ENCODE measurements at places on chromosomes 16 and 17.

- DNase-seq = no peak
These were observed 10.2 kb downstream of the CFAP20 start for GRCh38 chr16:58118801-58119508.

- no peak for DNase-seq
These were observed 15.8 kb upstream of the ZNF19 start for GRCh38 chr16:71504901-71505300.

- DNase-seq = no peak
These were observed 44.0 kb downstream of the NSRP1 start for GRCh38 chr17:30160419-30161172.

DNA sequence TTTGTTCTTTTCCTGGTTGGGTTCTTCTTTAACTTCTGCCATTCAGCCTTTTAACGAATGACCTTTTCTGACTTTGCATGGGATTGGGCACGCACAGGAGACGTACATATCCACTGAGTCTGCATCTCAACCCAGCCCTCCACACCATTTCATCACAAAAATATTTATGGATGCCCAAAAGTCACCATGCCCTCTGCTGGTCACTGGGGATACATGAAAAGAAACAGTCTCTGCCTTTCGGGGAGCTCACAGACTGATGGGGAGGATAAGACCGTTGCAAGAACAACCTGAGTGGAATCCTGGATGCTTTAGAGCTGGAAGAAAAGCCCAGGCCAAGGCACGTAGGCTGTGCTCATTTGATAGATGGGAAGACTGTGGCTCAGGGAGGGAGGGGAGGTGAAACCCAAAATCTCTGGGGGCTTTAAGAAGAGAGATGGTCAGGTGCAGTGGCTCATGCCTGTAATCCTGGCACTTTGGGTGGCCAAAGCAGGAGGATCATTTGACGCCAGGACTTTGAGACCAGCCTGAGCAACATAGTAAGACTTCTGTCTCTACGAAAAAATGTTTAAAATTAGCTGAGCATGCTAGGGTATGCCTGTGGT lies 7.9 kb upstream of the MT2A start:
- DNase-seq = peak; percentile 49

- no peak for DNase-seq
These were observed 36.0 kb downstream of the ITFG1 start for GRCh38 chr16:47424846-47425245.

- no peak for DNase-seq
These were observed 83.2 kb downstream of the NTN1 start for GRCh38 chr17:9104370-9105041.

- peak; percentile 57 for DNase-seq
These were observed 524 bp downstream of the IQCK start for GRCh38 chr16:19718624-19718965.

DNA sequence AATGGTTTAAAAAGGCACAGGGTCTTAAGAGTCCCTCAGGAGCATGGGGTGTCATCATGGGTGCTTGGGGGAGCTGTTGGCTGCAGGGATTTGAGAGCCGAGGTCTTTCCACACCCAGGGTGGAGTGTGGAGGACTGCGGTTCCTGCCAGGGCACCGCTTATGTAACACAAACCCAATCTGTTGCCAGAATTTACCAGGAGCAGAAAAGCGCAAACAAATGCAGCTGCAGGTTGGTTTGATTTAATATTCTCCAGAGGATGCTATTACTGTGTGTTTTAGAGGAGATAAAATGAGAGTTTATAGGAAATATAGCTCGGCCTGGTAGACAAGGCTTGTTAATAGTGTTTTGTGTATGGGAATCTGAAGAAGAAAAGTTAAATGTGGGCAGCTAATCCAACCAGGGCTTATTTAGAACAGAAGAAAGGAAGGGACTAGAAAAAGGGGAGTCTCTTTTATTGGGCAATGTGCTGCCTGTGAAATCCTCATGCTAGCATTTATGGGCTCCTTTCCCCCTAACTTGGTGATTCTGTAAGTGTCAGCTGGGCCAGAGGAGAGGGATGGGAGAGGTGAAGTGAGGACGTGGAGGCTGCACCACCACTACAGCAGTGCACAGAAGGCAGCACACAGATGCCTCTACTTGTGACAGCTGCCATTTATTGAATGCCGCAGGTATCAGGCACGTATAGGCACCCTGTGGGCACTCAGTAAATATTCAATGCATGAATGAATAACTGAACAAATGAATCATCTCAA lies 174.7 kb downstream of the KATNIP start:
- no peak for DNase-seq

GRCh38 chr17:6786618-6787017 lies 10.6 kb downstream of the FBXO39 start:
- no peak for DNase-seq

DNA sequence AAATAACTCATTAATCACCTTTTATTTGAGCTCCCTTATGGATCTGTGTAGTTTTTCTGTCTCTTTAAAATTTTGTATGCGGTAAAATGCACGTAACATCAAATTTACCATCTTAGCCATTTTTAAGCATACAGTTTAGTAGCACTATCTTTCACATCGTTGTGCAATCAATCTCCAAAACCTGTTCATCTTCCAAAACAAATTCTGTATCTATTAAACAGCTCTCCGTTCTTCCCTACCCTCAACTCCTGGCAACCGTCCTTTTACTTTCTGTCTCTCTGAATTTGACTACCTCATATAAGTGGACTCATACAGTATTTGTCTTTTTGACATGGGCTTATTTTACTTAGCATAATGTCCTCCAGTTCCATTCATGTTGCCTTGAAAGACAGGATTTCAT lies 100.5 kb downstream of the NF1 start:
- no peak for DNase-seq

DNA sequence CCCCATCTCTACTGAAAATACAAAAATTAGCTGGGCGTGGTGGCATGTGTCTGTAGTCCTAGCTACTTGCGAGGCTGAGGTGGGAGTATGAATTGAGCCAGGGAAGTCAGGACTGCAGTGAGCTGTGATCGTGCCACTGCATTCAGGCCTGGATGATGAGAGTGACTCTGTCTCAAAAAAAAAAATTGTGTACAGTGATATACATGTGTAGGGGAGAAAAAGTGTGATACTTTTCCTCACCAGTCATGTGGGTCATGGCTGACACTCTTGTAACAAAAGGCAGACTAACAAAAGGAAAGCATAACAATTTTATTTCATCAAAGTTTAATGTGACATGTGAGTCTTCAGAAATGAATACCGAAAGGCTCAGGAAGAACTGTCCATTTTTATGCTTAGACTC lies 2.0 kb upstream of the ABCC12 start:
- DNase-seq = no peak

- no peak for DNase-seq
These were observed 11.6 kb downstream of the TEKT5 start for GRCh38 chr16:10683170-10683569.

DNA sequence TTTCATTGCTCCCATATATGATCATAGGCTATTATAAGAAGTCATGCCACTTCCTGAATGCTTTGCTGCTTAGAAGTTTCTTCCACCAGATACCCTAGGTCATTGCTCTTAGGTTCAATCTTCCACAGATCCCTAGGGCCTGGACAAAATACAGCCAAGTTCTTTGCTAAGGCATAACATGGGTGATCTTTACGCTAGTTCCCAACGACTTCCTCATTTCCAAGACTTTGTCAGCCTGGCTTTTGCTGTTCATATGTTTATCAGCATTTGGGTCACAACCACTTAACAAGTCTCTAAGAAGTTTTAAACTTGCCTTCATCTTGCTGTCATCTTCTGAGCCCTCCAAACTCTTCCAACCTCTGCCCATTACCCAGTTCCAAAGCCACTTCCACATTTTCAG lies 20.1 kb upstream of the DLX3 start:
- DNase-seq = no peak

DNA sequence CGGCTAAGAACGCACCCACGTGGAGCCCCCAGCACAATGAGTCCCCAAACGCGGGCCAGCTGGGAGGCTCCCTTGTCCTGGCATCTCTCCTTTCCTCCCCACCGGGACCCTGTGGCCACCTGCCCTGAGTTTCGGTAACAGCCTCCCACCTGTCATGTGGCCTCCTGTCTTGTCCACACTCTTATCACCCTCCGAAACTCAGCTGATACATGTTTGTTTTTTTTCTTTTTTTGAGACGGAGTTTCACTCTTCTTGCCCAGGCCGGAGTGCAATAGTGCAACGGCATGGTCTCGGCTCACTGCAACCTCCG lies 105.7 kb upstream of the CREBBP start:
- peak; percentile 76 for DNase-seq

DNA sequence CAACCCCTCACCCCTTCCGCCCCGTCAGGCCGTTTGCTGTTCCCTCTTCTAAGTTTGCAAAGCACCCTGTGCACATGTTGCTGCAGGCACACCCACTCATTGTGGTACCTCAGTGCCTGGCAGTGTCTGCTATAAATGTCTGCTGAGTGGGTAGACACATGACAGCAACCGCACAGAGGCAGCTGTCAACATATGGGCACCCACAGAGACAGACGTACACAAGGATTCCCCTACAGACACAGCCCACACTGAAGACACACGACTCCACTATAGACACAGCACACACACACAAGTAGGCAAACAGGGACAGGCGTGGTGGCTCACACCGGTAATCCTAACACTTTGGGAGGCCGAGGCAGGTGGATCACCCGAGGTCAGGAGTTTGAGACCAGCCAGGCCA lies 17.8 kb upstream of the CRK start:
- no peak for DNase-seq

- no peak for DNase-seq
These were observed 154.4 kb downstream of the ABCA8 start for GRCh38 chr17:68800751-68801150.

GRCh38 chr16:57708168-57708567 lies 13.6 kb downstream of the DRC7 start:
- no peak for DNase-seq

DNA sequence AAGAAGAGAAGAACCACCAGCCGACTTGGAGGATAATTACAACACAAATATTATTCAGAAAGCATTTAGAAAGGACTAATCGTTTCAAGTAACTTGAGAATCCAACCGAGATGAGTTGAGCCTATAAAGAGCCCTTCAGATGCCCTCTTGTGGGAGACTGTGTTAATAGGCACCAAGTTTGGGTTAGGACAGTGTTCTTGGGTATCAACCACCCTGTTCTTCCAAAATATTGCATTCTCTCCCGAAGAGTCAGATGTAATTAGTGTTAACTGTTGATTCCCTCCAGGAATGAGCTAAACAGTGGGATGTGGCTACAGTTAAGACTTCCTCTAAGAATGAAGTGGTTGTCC lies 87.8 kb upstream of the NOL11 start:
- DNase-seq = no peak

DNA sequence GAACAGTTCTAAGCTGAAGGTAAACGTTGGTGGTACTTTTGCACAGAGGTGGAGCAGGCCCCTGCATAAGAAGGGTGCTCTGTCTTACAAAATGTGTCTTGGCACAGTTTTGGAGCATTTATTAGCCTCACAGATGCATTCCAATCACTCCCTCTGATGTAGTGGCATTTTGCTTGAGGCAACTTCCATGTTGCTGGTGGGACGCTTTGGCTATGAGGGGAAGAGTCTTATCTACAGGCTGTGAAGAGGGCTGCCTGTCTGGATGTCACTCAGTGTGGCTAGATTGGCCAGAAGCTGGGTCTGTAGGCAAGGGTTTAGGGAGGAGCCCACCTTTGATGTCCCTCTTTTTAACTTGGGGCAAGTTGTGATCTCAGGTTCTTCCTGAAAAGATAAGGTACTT lies 2.6 kb upstream of the RARA start:
- no peak for DNase-seq

DNA sequence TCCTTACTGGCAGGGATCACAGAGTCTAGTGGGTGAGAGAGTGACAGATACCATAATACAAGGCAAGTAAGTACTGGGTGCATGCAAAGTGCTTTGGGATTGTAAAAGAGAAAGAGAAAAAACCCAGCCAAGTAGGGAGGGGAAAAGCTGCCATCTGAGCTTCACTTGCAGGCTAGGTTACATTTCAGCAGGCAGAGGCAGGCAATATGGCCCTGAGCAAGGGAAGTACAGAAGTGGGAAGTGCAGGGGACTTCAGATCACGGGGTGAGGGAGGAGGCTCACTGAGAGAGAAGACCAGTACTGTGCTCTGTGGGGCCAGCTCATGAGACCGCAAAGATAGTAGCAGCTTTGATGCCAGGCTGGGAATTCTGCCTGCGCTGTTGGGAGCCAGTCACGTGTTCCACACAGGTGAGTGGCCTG lies 230.6 kb downstream of the MSI2 start:
- DNase-seq = peak; percentile 61

DNA sequence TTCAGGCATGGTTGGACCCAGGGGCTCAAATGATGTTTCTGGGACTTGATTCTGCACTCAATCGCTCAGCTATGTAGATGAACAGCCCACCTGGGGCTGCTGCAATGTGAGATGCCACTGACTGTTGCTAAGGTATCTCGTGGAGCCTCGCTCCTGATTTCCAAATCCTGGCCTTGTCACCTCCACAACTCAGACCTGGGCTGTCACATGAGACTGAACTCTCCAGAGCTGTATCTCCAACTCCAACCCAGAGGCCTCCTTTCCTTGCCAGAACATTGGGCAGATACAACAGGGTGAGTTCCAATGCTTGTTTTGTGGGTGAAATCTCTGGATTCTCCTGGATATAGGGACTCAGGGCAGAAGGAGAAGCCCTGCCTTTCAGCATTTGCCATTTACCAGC lies 79.5 kb downstream of the GNAO1 start:
- no peak for DNase-seq

- no peak for DNase-seq
These were observed 119.4 kb downstream of the FOXL1 start for GRCh38 chr16:86697715-86698114.

DNA sequence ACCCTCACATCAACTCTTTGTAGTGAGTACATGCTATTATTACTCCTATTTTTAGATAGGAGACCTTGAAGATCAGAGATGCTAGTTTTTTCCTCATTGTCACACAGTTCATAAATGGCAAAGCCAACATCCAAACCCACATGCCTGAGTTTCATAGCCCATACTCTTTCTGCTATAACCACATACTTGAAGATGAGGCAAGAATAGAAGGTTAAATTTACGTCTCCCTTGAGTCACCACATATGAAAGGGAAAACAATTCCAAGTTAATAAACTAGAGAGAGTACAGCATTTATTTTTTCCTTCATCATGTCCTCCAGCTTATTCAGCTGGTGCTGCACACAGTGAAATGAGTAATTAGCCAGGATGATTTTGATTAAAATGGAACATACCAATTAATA lies 23.7 kb downstream of the NUDT7 start:
- no peak for DNase-seq

GRCh38 chr16:60318486-60318885 lies 1584.4 kb upstream of the GOT2 start:
- no peak for DNase-seq

GRCh38 chr16:626787-627453 lies 3.9 kb upstream of the WFIKKN1 start:
- DNase-seq = no peak

Measured in testis (tissue), 5 donors.